ENCODE measurements at places on chromosomes 16 and 17.

GRCh38 chr17:8746501-8747236, 2.0 kb upstream of the CCDC42 start:
- H3K27ac ChIP-seq: no peak overlapping the region
- peaks cover 5% of the 10 kb centered on the region for H3K4me1 ChIP-seq

DNA sequence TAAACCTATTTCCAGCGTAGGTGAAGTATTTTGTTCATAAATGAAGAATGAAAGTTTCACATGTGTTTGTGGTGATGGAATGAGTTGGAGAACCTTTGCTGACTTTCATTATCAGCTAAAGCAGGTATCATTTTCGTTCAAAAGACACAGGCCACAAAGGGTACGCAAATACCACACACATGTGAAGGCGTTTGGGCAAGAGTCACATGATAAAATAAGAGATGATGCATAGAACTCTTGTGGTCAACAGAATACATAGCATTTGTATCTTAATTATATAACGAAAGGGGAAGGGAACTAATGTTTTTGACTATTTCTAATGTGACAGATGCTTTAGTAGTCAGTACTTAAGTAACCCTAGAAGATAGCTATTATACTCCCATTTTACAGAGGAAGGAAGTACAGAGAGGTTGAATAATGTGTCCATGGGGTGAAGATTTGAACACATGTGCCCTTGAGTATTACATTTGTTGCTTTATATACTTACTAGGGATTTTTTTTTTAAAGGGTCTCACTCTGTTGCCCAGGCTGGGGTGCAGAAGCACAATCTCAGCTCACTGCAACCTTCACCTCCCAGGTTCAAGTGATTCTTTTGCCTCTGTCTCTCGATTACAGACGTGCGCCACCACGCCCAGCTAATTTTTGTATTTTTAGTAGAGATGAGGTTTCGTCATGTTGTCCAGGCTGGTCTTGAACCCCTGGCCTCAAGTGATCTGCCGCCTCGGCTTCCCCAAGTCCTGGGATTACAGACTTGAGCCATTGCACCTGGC, 4.8 kb downstream of the RPA1 start:
- H3K27me3 ChIP-seq: no peaks in the 10 kb centered on the region
- no peaks in the 10 kb centered on the region for H3K4me1 ChIP-seq
- no peak overlapping the region for H3K4me3 ChIP-seq

- H3K4me1 ChIP-seq: no peaks in the 10 kb centered on the region
- H3K36me3 ChIP-seq: no peaks in the 10 kb centered on the region
- H3K27ac ChIP-seq: no peak overlapping the region
- DNase-seq: no peak
- no peaks in the 10 kb centered on the region for H3K27me3 ChIP-seq
Observed at GRCh38 chr16:66093191-66093590, 273.3 kb upstream of the CDH5 start.

- H3K27me3 ChIP-seq: no peaks in the 10 kb centered on the region
- H3K4me1 ChIP-seq: no peaks in the 10 kb centered on the region
Observed at GRCh38 chr17:7747635-7748071, 30.1 kb downstream of the DNAH2 start.

DNA sequence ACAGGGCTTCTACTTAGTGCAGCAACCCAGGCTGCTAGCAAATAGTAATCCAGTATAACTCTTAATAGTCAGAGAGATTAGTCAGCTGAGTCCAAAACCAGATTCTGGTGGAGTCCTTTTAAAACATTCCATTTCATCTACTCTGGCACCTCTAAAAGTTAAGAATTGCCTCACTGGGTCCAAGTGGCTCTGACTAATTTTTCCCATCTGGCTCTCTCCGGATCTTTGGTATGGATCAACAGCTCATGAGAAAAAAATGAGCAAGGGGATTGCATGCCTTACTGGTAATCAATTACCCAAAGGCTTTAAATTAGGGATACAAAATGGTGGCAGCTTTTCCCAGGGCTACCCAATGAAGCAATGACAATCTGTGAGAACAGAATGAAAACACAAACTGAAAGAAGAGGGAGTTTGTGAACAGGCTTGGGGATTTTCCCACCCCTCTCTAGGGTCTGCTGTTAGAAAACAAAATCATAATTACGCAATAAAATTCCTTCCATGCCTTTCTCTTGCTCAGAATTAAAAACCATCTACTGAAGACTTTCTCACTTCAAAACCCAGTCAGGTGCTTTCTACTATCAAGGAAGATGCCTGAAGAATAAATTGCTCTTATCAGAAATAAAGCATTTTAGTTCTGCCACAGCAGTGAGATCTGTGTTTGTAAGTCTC, 84.6 kb upstream of the PMFBP1 start:
- no peaks in the 10 kb centered on the region for H3K4me1 ChIP-seq
- H3K27me3 ChIP-seq: no peaks in the 10 kb centered on the region
- H3K27ac ChIP-seq: no peak overlapping the region
- no peak overlapping the region for H3K4me3 ChIP-seq

GRCh38 chr17:63433746-63434591, 12.1 kb downstream of the CYB561 start:
- no peak overlapping the region for H3K4me3 ChIP-seq
- H3K36me3 ChIP-seq: no peaks in the 10 kb centered on the region
- H3K27ac ChIP-seq: no peak overlapping the region
- DNase-seq: peak; percentile 72

- no peaks in the 10 kb centered on the region for H3K27me3 ChIP-seq
- H3K36me3 ChIP-seq: no peaks in the 10 kb centered on the region
- DNase-seq: no peak
- no peak overlapping the region for H3K4me3 ChIP-seq
- no peak overlapping the region for H3K27ac ChIP-seq
Observed at GRCh38 chr17:61645920-61646319, 54.9 kb upstream of the NACA2 start.

GRCh38 chr17:30848021-30848420, 16.3 kb downstream of the ATAD5 start:
- no peaks in the 10 kb centered on the region for H3K27me3 ChIP-seq
- no peaks in the 10 kb centered on the region for H3K4me1 ChIP-seq
- no peak overlapping the region for H3K4me3 ChIP-seq
- no peak for DNase-seq
- H3K36me3 ChIP-seq: no peaks in the 10 kb centered on the region

DNA sequence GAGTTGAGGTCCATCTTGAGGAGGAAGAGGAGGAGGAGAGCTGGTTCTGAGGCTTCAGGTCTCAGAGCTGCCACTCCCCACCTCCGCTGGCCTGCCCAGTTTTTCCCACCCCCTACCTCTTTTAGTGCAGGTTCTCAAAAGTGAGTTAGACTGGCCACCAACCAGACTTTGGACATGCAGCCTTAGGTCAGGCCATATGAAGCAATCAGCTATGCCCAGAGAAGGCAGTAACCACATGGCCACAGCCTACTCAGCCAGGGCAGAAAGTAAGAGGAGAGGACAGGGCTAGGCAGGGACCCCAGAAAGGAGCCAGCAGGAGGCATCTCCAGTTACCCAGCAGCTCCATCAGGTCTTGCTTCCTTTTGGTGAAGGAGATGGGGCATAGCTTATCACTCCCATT, 9.0 kb downstream of the MYO15A start:
- no peaks in the 10 kb centered on the region for H3K27me3 ChIP-seq
- no peaks in the 10 kb centered on the region for H3K36me3 ChIP-seq
- no peak for DNase-seq
- no peaks in the 10 kb centered on the region for H3K4me1 ChIP-seq
- H3K27ac ChIP-seq: no peak overlapping the region
- H3K4me3 ChIP-seq: no peak overlapping the region

GRCh38 chr17:8997994-8998628, 23.2 kb upstream of the NTN1 start:
- DNase-seq: peak; percentile 78
- H3K27ac ChIP-seq: no peak overlapping the region
- no peaks in the 10 kb centered on the region for H3K36me3 ChIP-seq
- H3K4me3 ChIP-seq: no peak overlapping the region

DNA sequence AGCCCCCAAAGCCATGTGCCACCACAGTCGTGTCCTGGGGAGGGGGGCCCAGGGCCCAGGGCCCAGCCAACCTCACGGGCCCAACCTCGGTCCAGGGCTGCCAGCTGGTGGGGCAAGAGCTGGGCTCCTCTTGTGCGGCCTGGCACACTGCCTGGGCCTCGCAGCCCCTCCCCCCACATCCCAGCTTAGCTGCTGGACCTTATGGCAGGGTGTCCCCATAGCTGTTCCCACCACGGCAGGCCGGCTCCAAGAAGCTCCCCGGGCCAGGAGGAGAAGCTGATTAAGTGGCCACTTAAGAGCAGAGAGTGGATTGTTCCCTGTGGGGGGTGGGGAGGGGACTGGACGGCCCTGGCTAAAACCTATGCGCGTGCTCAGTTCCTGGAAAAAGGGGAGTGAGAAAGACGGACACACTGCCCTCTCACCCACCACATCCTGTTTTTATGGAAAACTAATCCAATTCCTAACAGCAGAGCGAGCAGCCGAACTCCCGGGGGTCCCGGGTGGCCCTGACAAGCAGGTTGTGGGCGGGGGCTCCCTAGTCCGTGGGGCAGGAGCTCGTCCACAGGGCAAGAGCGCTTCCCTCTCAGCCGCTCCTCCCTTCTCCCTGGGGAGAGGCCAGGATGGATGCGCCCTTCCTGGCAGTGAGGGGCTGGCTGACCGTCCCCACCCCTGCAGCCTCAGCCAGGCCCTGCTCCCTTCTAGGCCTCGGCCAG, 16.8 kb downstream of the PIEZO1 start:
- H3K27me3 ChIP-seq: no peaks in the 10 kb centered on the region
- no peak overlapping the region for H3K4me3 ChIP-seq
- no peak for DNase-seq
- no peak overlapping the region for H3K27ac ChIP-seq
- no peaks in the 10 kb centered on the region for H3K36me3 ChIP-seq
- peaks cover 34% of the 10 kb centered on the region for H3K4me1 ChIP-seq

- no peak overlapping the region for H3K4me3 ChIP-seq
- no peaks in the 10 kb centered on the region for H3K4me1 ChIP-seq
Observed at GRCh38 chr16:12422233-12422632, 381.5 kb downstream of the CPPED1 start.

DNA sequence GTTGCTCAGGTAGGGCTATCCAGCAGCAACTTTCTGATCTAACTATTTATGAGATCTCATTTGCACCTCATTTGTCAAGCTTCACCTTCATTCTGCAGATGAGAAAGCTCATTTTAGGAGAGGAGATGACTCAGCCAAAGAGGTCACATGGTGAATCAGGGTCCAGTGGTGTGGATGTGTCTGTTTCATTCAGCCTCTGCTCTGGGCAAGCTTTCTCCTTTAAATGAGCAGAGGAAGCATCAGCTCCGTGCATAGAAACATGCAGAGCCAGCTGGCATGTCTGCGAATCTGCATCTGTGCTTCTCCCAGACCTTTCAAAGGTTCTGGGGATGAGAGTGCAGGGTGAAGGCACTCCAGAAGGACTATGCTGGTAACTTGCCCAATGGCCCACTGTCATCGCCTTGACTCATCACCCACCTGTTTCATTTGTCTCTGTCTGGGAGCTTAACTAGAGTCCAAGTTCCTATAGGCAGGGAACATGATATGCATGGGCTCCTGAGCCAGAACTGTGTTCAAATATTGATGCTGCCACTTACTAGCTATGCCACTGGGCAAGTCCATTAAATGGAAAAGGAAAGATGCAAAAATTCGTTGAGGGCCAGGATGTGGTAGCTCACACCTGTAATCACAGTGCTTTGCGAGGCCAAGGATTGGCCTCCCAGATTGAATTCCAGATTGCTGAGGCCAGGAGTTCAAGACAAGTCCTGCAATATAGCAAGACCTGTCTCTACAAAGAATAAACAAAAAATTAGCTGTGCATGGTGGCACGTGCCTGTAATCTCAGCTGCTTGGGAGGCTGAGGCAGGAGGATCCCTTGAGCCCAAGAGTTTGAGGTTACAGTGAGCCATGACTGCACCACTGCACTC, 67.1 kb upstream of the NLK start:
- H3K27ac ChIP-seq: no peak overlapping the region
- no peaks in the 10 kb centered on the region for H3K36me3 ChIP-seq
- no peak for DNase-seq
- H3K4me1 ChIP-seq: peaks cover 12% of the 10 kb centered on the region
- no peaks in the 10 kb centered on the region for H3K27me3 ChIP-seq

- H3K4me1 ChIP-seq: no peaks in the 10 kb centered on the region
- DNase-seq: no peak
- H3K4me3 ChIP-seq: no peak overlapping the region
- H3K36me3 ChIP-seq: no peaks in the 10 kb centered on the region
- no peak overlapping the region for H3K27ac ChIP-seq
Observed at GRCh38 chr16:56871172-56871593, 6.2 kb downstream of the SLC12A3 start.

GRCh38 chr16:49997721-49998251, 27.2 kb upstream of the CNEP1R1 start:
- no peak overlapping the region for H3K4me3 ChIP-seq
- H3K27ac ChIP-seq: no peak overlapping the region
- no peaks in the 10 kb centered on the region for H3K27me3 ChIP-seq
- DNase-seq: no peak
- no peaks in the 10 kb centered on the region for H3K36me3 ChIP-seq

- peaks cover 22% of the 10 kb centered on the region for H3K4me1 ChIP-seq
- no peaks in the 10 kb centered on the region for H3K27me3 ChIP-seq
- DNase-seq: no peak
- no peak overlapping the region for H3K27ac ChIP-seq
- no peak overlapping the region for H3K4me3 ChIP-seq
- no peaks in the 10 kb centered on the region for H3K36me3 ChIP-seq
Observed at GRCh38 chr16:16151315-16151714, 72.0 kb downstream of the ABCC6 start.

GRCh38 chr17:43360376-43360738, 38.4 kb upstream of the ARL4D start:
- peak overlapping the region; percentile 67 for H3K4me3 ChIP-seq
- H3K36me3 ChIP-seq: no peaks in the 10 kb centered on the region
- no peak for DNase-seq
- peak overlapping the region; percentile 97 for H3K27ac ChIP-seq
- H3K27me3 ChIP-seq: no peaks in the 10 kb centered on the region
- peaks cover 12% of the 10 kb centered on the region for H3K4me1 ChIP-seq

- H3K27me3 ChIP-seq: no peaks in the 10 kb centered on the region
- H3K4me1 ChIP-seq: peaks cover 4% of the 10 kb centered on the region
- no peak overlapping the region for H3K27ac ChIP-seq
Observed at GRCh38 chr16:27364493-27365141, 37.4 kb upstream of the IL21R start.

GRCh38 chr16:22342082-22342481, 32.3 kb downstream of the CDR2 start:
- no peaks in the 10 kb centered on the region for H3K4me1 ChIP-seq
- no peak overlapping the region for H3K27ac ChIP-seq
- H3K4me3 ChIP-seq: no peak overlapping the region
- no peaks in the 10 kb centered on the region for H3K36me3 ChIP-seq

- H3K27me3 ChIP-seq: no peaks in the 10 kb centered on the region
- DNase-seq: no peak
- no peaks in the 10 kb centered on the region for H3K36me3 ChIP-seq
- no peak overlapping the region for H3K27ac ChIP-seq
- no peaks in the 10 kb centered on the region for H3K4me1 ChIP-seq
- H3K4me3 ChIP-seq: no peak overlapping the region
Observed at GRCh38 chr16:54477714-54478113, 191.1 kb upstream of the IRX3 start.

- H3K27ac ChIP-seq: no peak overlapping the region
- DNase-seq: no peak
- no peaks in the 10 kb centered on the region for H3K36me3 ChIP-seq
- no peaks in the 10 kb centered on the region for H3K4me1 ChIP-seq
- no peak overlapping the region for H3K4me3 ChIP-seq
Observed at GRCh38 chr16:19137201-19138128, 23.7 kb downstream of the ITPRIPL2 start.

- H3K4me1 ChIP-seq: peaks cover 3% of the 10 kb centered on the region
- H3K27me3 ChIP-seq: no peaks in the 10 kb centered on the region
- H3K36me3 ChIP-seq: no peaks in the 10 kb centered on the region
- DNase-seq: no peak
- H3K4me3 ChIP-seq: no peak overlapping the region
Observed at GRCh38 chr17:65487161-65487560, 74.3 kb downstream of the AXIN2 start.
